ENCODE measurements at places on chromosomes 12 and 14.

- DNase-seq, result no peak
Observed at GRCh38 chr14:91170504-91171121, 56.7 kb downstream of the DGLUCY start.

DNA sequence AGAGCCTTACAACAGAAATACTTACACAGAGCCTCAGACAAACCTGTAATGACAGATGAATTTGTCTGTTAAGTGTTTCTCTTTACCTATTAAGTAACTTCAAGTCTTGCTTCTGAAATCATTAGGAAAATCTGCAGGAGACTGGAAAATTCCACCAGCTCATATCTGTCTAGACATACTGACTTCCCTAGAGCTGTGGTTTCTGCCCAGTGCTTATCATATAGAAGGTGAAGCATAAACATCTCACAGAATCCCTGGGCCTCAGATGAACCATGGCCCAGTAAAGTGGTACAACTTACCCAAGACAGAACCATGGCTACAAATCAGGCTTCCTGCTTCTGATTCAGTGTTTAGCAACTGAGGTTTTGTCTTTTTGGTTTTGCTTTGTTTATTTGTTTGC lies 91.6 kb downstream of the EGLN3 start:
- no peak for DNase-seq

- peak; percentile 86 for DNase-seq
Observed at GRCh38 chr12:153080-153746, 60.7 kb downstream of the SLC6A12 start.

- no peak for DNase-seq
Observed at GRCh38 chr14:38255673-38256532, at the start of gene CLEC14A. Gene CLEC14A (minus strand): TSS chr14:38256093. CDS start chr14:38256022, 71 bp downstream.

DNA sequence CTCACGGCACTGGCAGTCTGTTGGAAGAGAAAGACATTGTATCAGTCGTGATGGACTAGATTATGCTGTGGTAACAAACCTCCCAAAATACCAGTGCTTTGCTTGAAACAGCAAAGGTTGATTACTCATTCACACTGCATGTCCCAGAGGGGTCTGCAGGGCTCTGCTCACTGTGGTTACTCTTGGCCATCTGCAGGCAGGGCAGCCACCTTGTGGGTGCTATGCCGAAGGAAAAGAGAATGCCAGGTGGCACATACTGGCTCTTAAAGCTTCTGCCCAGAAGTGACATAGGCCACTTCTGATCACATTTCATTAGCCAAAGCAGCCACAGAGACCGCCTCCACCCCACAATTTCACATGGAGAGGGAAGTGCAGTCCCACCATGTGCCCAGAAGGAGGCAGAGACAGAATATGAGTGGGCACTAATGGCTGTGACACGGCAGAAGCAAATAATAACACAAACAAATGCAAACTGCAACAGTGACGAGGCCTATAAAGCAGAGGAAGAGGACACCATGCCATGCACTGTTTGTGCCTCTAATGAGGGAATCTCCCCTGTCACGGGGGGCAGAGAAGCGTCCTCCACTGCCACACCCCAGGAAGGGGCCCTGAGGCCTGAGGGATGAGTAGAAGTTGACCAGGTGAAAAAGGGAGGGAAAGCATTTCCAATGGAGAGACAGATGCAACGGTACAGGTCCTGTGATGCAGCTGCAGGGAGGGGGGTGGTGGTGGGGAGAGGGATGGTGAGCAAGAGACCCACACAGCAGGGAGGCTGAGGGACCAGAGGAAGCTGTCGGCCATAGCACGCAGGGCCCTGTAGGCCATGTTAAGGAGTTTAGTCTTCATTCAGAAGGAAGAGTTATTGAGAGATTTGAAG lies 51.7 kb upstream of the KICS2 start:
- no peak for DNase-seq

DNA sequence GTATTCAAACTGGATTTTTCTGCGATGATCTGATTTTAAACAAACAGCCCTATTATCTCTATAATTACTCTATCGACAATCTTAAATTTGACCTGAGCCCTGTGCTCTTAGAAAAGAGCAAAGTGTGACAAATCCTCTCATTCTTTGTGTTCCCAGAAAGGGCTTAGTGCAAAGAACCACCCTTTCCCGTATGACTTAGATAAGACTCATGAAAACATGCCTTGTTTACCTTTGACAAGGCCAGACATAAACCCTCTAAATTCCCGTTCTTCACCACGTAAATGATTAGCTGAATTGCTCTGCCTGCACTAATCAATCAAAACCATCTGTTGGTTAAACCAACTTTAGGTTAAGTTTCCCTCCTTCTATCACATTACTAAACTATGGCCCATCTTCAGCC lies 285.7 kb upstream of the SEL1L start:
- DNase-seq, result no peak

DNA sequence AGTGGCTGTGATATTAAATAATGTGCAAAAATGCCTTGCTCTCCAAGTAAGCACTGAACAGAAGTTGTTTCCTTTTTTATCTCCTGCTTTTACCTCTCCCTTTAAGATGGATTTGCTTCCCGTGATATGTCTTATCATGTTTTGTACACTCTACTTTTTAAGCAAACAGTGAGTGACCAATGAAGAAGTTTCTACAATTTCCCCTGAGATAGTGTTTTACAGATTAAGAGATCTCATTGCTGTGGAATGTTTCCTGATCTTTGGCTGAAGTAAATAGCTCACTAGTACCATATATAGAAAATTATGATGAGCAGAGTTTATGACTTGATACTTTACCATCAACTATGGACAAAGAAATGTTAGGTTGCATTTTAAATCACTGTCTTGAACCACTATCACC lies 184.8 kb upstream of the PDE3A start:
- DNase-seq, result no peak

GRCh38 chr14:88323523-88324199 lies 592 bp upstream of the KCNK10 start:
- peak; percentile 38 for DNase-seq

GRCh38 chr12:124441443-124442194 lies 125.8 kb downstream of the NCOR2 start:
- no peak for DNase-seq

- peak; percentile 27 for DNase-seq
Observed at GRCh38 chr12:3655328-3655900, 97.5 kb downstream of the CRACR2A start.

DNA sequence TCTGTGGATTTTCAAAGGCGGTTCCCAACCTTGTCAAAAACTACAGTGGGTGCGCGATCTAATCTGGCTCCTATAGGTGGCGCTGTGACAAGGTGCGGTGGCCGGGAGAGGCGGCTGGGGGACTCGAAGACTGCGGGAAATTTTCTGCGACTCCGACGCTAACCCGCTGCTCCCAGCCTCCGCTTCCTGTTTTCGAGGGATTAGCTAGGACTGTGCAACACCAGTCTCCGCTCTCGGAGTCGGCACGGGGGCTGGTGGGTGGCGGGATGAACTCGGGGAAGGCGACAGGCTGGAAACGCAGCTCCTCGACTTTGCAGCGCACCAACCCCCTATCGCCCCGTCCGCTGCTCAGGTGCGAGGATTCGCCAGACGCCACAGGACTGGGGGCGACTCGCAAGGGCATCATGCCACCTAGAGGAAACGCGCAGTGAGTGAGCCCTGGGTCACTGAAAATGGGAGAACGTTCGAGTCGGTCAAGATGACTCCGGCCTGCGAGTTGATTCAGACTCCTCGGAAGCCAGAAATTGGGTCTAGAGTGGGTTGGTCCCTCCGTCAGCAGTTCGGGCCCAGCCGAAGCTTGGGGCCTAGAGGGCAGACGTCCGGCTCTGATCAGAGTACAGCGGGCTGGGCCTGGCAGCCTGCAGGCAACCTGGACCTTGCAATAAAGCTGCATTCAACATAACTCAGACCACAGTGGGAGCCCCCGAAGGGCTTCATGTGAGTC lies 5.5 kb upstream of the PAX9 start:
- DNase-seq, result no peak

DNA sequence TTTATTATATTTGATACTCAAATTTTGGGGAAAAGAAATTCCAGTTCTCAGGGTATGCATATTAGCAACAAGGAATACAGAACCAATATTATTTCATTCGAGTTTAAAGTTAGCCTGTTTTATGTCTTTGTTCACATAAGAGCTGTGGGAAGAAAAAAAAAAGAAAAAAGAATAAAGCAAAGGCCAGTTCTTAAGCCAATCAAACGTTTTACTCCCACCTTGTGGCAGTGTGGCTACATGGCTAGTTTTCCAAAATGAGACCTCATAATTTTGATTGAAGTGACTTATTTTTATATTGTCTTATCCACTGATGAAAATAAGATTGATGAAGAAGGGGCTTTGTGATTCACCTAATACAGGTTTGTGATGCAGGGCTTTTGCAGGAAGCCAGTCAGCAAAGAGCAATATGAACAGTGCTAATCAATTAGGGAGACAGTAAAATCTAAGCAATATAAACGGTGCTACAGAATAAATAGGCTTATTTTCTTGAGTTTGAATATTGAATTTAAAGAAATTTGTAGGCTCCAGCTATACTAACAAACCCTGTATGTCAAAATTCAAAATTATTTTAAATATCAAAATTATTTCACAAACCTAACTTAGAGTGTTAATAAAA lies 624.1 kb upstream of the FOXG1 start:
- DNase-seq, result peak; percentile 52

DNA sequence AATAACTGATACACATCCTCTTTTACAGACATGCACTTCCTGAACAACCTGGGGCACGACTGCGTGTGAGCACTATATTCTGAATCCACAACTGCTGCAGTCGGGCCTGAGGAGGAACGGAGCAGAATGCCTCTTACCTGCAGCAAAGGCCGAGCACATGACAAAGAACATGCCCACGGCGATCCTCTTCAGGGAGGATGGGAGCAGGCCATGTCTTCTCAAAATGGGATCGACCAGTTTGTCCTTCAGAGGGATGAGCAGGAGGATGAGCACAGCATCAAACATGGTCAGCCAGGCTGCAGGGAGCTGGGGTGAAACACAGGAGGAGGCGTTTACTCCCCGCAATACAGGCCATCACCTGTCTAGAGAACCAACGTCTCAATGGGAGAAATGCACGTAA lies 15.1 kb downstream of the SLC15A4 start:
- no peak for DNase-seq

DNA sequence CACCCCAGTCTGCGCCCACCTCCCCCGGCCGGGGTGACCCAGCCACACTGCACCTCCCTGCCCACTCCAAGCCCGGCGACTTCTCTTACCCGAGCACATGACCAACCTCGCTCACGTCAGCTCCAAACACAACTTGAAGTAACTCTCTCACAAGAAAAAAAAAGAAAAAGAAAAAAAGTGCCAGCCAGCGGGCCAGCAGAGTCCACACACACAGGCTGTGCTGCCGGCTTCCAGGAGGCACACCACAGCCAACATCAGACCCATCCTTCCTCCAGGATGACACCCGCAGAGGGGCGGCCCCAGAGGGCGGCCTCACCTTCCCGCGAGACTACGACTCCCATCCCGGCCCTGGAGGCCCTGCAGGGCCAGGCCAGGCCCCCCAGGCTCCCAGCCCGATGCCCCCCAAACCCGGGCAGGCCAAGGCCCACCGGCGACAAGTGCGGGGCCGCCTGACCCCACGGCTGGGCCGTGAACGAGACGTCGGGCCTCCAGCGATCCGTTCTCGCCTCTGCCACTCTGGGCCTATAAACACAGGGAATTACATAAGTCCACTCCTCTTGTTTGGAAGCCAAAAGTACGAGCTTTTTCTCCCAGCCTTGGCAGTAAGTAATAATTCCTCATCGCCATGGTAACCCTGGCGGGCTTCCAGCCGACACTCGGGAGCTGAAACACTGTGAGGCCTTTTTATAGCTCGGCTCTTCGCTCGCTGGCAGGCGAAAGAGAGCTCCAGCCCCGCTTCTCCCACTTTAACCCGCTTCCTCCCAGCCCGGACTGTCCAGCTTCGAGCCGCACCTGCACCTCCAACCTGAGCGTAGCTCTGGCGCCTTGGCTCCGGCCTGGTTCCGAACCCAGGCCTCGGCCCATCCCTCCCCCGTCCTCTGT lies 49.1 kb downstream of the NCOR2 start:
- peak; percentile 93 for DNase-seq

GRCh38 chr14:71554323-71554722 lies 377.9 kb upstream of the RGS6 start:
- DNase-seq, result no peak
